ENCODE measurements at places on chromosomes 6 and 20.
A peak's percentile ranks its signal among the peaks of the same experiment; 100 is the strongest.

DNA sequence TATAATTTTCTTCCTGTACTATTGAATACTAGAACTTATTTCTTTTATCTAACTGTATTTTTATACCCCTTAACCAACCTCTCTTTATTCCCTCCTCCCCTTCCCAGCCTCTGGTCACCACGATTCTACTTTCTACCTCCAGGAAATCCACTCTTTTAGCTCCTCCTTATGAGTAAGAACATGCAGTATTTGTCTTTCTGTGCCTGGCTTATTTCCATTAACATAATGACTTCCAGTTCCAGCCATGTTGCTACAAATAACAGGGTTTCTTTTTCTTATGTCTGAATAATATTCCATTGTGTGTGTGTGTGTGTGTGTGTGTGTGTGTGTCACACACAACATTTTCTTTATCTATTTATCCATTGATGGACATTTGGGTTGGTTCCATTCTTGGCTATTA is 152.3 kb upstream of the OLIG3 start:
- DNase-seq, result no peak

- peak; percentile 75 for DNase-seq
These were observed 544 bp upstream of the STK38 start for GRCh38 chr6:36547646-36548400.

DNA sequence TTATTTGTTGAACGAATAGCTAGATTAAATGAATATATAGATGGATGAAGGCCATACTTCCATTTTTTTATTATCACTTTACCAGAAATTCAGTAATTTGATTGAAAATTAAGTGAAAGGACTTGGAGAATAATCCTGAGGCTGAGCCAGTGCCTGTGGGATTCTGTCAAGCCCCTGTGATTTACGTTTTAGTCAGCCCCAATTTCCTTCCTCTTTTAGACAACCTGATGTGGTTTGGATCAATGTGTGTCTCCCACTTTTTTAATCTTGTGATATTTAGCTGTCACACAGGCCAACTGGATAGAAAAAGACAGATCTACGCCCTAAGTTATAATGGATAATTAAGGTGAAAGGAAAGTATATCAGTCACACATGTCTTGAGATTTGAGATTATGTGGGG is 188.8 kb downstream of the EDN1 start:
- no peak for DNase-seq

- DNase-seq, result no peak
These were observed 9.8 kb upstream of the ELOVL5 start for GRCh38 chr6:53358440-53359094.

DNA sequence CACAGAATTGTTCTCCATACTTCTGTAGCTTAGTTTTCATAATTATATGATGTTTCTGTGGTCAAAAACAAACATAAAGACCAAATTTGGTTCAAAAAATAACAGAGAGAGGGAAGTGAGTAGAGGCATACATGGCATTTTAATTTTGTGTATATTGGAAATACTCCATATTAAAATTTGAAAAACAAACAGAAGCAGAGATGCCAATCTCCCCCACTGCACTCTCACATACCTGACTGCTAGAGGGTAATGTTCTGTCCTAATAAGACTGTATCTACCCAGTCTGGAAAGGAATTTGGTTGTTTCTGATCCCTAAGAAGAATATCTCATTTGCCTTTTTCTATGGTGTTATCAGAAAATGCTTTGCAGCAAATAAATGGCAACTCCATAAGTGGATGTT is 959.0 kb upstream of the FLRT3 start:
- no peak for DNase-seq

- DNase-seq, result no peak
These were observed 34.3 kb downstream of the C6orf89 start for GRCh38 chr6:36920049-36920448.

- no peak for DNase-seq
These were observed 10.9 kb downstream of the TPBG start for GRCh38 chr6:82374516-82374915.

DNA sequence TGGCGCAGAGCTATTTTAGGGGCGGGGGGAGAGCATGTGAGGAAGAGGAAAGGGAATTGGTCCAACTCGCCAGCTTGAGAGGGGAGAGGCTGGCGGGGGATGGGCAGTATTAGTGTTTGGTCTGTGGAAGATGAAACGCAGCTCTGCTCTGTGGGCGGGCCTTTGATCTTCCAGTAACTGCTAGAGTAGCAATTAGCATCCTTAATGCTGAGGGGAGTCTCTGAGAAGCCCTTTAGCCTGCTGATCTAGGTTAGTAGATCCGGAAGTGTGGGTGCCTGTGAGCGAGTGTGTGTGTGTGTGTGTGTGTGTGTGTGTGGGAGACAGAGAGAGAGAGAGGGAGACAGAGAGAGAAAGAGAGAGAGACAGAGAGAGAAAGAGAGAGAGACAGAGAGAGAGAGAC is 117.2 kb upstream of the BACH2 start:
- DNase-seq, result peak; percentile 79

DNA sequence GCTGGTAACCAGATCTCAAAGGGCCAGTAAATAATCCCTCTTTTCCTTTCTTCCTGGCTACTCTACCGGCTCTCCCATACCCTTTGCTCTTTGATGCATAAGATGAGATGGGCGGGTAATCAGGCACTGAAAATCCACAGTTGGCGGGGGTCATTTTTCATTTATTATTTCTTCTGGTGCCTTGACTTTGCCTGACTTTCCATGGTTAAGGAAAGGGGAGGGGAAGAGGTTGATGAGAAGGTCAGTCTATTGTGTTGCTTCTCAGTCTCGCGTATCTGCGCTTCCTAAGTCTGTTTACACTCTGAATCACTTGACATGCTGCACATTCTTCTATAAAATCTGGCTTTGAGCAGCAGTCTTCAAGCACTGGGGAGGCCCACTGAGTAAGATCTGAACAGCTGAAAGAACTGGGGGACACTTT is 121.1 kb upstream of the HDGFL1 start:
- DNase-seq, result no peak

DNA sequence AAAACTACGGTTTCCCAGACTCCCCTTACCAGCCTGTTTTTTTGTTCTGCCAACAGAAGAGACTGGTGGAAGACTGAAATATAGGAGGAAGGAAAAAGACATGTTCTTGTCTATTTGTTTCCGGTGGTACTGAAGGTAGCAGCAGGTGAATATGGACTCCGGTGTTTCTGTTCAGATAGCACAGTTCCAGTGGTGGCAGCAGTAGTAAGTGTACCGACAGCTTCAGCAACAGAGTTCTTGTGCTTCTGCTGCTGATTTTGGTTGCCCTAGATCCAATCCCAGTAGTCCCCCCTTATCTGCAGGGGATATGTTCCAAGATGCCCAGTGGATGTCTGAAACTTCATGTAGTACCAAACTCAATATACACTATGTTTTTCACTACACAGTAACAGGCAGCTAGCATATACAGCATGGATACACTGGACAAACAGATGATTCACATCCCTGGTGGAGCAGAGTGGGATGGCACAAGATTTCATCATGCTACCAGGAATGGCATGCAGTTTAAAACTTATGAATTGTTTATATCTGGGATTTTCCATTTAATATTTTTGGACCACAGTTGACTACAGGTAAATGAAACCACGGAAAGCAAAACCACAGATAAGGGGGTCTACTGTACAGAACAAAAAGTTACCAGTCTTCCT is 301.8 kb downstream of the BTBD9 start:
- no peak for DNase-seq

- no peak for DNase-seq
These were observed 53.9 kb upstream of the TAGAP start for GRCh38 chr6:159098636-159099106.

DNA sequence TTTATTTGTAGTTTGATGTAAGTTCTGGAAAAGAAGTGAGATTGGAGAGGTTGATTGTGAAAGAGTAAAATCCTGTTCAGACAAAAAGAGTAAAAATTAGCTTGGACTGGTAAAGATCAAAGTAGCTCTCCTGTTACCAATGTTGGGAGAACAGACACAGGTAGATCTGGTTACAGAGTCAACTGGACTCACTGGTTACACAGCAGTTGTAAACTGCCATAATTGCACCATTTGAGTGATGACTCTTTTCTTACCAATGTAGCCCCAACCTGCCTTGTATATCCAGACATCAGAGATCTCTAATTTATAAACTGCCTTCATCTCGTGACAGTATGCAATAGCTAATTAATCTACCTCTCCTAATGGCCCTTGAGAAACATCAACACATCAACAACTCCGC is 165.6 kb upstream of the PRSS16 start:
- DNase-seq, result no peak

DNA sequence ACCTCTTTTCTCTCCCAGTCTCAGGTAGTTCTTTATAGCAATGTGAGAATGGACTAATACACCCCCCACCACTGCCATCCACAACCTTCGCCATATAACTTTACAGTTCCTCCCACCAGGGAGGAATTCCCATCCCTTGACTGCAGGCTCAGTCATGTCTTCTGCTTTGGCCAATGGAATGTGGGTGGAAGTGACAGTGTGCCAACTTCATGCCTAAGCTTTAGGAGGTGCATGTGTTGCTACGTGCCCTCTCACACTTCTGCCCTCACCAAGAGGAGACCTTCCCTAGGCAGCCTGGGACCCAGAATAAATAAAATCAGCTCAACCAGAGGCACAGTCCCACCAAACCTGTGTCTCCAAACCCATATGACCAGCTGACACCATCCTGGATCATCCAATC is 33.0 kb upstream of the LRRN4 start:
- DNase-seq, result no peak

- DNase-seq, result no peak
These were observed 36.9 kb upstream of the SLCO4A1 start for GRCh38 chr20:62605236-62605943.

DNA sequence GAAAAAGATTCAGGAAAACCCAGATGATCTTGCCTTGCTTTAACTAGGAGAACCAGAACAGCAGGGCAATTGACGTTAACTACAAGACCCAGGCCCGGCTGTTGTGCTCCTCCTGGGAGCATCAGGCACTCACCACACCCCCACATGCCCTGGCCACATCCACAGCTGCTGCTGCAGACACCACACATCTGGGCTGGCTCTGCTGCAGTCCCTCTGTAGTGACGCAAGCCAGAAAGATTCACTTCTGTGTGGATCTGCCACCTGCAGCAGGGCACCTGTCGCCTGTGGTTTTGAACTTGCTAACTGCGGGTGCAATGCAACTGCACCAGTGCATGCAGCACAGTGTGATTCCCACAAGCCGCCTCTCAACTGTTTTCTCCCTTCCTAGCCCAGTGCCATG is 228.8 kb downstream of the SYNDIG1 start:
- DNase-seq, result no peak

GRCh38 chr20:17093782-17094181 is 133.1 kb upstream of the PCSK2 start:
- DNase-seq, result no peak

DNA sequence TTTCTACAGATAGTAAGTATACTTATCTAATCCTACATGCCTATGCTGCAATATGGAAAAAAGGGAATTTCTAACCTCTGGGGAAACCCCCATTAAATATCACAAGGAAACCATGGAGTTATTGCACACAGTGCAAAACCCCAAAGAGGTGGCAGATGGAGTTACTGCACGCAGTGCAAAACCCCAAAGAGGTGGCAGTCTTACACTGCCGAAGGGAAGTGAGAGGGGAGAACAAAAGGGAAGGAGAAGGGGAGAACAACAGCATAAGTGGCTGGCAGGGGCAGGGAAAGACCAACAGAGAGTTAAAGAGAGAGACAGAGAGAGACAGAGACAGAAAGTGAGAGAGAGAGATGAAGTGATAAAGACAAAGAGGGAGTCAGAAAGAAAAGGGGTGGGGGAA is 43.8 kb upstream of the EIF2S2 start:
- DNase-seq, result no peak
